CD4-positive, alpha-beta T cell (primary cell): ENCODE measurements at places on chromosomes 7 and 10.

GRCh38 chr10:70144372-70145110 lies 2.0 kb downstream of the TYSND1 start:
- DNase-seq = no peak

- no peak for DNase-seq
Observed at GRCh38 chr7:68491523-68492358, 1106.5 kb upstream of the AUTS2 start.

DNA sequence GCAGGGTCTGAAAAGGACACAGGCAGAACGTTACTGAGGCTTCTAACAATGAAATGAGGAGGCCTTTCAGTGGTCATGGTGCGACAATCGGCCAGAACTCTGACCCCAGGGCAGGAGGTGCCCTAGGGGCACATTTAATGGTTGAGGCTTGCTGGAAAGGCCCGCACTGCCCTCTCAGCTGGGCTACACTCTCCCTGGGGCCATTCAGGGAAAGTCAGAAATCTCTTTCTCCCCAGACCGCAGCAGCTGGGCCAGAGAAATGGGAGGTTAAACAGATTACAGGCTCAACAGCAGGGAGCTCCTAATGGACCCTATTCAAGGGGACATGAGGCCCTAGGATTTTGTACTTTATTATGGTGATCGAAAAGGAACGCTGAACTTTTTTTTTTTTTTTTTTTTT lies 85.6 kb upstream of the FGFR2 start:
- DNase-seq = no peak

GRCh38 chr7:79930604-79931003 lies 204.0 kb upstream of the GNAI1 start:
- DNase-seq = no peak

- no peak for DNase-seq
Observed at GRCh38 chr7:2572101-2572842, 13.5 kb downstream of the IQCE start.

DNA sequence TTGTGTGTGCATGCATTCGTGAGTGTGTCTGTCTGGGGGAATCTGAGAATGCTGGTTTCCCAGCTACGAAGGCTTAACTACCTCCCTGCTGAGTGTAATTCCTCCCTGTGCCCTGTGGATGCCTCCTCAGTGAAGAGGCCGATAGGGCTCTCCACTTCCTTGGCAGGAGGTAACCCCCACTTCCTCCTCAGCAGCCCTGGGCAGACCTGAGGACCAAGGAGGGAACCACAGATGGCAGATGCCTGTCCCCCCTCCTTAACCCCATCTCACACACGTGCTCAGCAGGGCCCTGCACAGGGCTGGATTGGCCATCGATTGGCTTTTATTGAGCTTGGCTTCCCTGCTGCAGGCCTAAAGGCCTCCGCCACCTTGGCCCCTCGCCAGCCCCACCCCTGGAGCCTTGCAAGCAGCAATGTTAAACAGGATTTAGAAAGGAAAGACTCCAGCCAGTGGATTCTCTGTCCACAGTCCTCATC lies 45.6 kb upstream of the LRRC4 start:
- DNase-seq = no peak

DNA sequence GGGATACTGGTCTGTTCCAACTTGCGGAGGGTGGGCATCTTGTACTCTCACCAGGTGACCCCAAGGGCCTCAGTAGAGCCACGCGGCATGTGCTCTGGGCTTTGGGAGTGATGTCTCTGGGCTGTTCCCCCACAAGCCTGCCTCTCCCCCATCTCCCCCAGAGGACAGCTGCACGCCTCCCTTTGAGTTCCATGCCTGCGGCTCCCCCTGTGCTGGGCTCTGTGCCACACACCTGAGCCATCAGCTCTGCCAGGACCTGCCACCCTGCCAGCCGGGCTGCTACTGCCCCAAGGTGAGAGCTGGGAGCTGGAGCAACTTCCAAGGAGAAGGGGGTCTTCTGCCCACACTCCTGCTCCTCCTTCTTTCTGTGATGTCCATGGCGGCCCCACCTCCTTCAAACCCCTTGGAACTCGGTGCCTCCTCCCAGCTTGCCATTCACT lies 15.0 kb upstream of the ZNF862 start:
- DNase-seq = no peak

DNA sequence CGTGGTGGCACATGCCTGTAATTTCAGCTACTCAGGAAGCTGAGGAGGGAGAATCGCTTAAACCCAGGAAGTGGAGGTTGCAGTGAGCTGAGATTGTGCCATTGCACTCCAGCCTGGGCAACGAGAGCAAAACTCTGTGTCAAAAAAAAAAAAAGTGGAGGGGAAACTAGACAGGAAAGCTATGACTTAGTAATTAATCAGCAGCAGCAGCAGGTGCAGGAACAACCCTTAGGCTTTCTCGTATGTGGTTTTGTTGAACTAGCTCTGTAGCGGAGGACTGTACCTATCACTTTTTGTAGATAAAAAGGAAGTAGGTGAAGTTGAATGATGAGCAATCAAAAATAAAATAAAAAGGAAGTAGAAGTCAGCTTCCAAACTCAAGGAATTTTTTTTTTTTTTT lies 76.9 kb upstream of the KMT2C start:
- DNase-seq = peak; percentile 49

- no peak for DNase-seq
Observed at GRCh38 chr10:126581648-126582046, 88.8 kb downstream of the C10orf90 start.

DNA sequence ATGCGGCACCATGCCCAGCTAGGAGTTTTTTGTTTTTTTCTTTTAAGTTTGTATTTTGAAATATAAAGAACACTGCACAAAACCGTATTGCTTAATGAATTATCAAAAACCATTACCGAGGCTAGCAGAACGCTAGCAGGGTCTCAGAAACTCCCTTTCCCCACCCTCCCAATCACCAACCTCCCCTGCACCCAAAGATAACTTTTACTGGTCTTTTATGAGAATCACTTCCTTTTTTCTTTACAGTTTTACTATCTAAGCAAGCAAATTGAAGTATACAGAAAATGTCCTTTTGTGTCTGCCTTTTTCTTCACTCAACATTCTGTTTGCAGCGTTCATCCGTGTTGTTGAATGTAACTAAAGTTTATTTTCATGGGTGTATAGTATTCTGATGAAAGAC lies 13.4 kb downstream of the HIP1 start:
- DNase-seq = no peak

DNA sequence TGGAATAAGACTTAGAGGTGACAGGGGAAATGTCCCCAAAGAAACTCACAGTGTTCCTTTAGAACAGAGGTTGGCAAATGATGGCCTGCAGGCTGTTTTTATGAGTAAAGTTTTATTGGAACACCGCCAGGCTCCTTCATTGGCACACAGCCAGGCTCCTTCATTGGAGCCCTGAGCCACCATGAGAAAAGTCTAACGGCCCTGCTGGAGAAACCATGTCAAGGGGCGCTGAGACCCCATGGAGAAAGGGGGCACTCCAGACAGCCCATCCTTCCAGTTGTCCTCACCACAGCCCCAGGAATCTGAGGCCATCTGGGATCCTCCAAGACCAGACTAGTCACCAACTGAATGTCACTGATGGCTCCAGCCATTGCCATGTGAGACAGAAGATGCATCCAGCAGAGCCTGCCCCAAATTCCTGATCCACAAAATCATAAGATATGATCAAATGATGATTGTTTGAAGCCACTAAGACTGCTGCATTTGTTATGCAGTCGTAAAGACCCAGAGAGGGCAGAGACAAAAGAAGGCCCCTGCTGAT lies 88.2 kb upstream of the GPR26 start:
- no peak for DNase-seq

DNA sequence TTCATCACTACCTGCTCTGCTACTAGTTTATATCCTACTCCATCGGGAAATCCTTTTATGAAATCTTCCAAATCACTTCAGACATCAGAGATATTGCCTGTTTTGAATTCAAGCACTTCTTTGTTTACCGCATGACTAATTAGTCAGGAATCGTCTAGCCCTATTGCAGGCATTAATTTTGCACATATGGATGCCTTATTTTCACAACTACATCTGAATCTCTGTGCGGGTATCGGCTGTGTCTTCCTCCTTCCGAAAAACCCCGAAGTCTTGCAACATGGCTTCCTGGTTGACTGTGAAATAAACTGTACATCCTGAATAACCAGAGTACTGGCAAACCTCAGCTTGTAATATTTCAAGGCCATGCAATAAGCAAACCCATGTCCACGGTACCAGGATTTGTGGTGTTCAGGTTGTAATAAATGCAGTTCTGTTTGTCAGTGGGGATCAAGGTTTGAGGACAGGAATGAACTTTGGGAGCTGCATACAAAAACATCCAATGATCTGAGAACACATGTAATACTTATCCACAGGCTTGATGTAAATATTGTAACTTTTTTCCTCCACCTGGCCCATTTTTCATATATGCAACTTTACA lies 642.1 kb downstream of the PARD3 start:
- DNase-seq = peak; percentile 8

DNA sequence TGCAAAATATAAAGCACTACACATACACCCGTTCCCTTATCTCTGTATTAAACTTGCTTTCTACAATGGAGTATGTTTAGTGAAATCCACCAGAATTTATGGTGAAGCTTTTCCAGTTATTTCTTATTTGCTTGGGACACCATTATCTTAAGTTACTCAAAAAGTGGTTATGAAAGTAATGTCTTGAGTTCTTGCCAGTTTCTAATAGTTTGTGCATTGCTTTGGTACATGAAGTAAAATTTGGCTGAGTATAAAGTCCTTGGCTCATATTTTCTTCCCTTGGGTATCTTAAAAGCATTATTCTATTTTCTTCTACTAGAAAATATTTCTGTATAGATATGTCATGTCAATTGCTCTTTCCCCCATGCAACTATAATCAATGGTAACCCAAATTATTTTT lies 85.2 kb downstream of the POLR1F start:
- no peak for DNase-seq

- no peak for DNase-seq
Observed at GRCh38 chr10:1596482-1597099, 140.7 kb downstream of the ADARB2 start.

GRCh38 chr7:24325708-24326107 lies 41.7 kb downstream of the NPY start:
- no peak for DNase-seq

DNA sequence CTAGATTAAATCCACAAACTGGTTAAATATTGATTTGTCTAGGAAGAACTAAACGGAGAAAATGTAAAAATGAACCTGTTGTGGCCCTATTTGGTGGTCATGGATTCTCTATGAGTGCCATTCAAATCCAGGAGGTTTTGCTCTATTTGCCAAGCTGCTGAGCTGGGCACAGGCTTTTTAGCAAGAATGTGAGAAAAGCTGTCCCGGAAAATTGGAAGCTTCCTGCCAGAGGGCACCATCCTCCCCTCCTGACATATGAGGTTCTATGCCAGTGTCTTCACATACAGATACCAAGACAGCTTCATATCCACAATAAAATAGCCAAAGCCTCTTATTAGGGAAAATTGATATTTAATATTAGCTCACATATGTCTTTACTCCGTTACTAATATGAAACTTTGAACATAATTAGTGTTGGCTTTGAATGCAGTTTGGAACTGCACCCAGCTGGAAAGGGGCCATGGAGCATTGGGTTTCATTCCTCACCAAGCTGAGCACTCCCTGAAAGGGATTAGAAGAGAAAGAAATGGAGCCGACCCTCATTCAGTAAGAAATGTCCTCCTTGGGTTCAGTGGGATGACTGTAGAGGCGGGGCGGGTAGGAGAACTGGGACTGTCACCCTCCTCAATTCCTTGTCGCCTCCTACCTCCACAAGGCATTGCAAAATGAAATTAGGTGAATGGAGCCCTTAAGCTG lies 47.8 kb downstream of the NRCAM start:
- DNase-seq = no peak

GRCh38 chr7:139626817-139627216 lies 103.3 kb downstream of the CLEC2L start:
- peak; percentile 29 for DNase-seq

GRCh38 chr10:124534231-124534798 lies 72.7 kb downstream of the LHPP start:
- DNase-seq = no peak

DNA sequence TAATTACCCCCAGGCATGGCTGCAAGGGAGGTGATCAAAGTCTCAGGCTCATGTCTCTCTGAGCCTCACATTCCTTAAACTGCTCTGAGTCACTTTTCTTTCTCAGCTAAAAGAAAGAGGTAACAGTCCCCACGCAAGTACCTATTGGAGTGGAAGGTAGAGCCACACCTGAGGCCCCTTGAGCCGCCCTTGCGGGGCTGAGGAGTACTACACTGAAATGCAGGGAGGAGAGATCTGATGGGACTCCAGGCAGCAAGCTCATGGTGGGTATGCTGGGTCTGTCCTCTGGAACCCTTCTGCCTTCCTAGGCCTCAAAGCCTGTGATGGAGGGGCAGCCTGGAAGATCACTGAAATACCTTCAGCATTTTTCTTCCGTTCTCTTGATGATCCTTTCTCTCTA lies 960.0 kb downstream of the DNAJB9 start:
- DNase-seq = no peak

DNA sequence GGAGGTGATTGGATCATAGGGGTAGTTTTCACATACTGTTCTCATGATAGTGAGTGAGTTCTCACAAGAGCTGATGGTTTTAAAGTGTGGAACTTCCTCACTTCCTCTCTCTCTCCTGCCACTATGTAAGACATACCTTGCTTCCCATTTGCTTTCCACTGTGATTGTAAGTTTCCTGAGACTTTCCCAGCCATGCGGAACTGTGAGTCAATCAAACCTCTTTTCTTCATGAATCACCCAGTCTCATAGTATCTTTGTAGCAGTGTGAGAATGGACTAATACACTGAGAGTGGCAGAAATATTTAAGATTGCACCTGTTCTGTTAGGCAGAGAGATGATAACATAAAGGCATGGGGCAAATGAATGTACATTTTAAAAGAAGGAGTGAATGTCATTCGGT lies 507.8 kb downstream of the SORCS3 start:
- DNase-seq = no peak

GRCh38 chr10:124032971-124033886 lies 60.2 kb downstream of the CHST15 start:
- no peak for DNase-seq

GRCh38 chr10:92627845-92628480 lies 35.0 kb downstream of the KIF11 start:
- DNase-seq = no peak

- DNase-seq = no peak
Observed at GRCh38 chr10:104548090-104548489, 93.0 kb upstream of the SORCS3 start.

GRCh38 chr10:75950307-75950706 lies 518.9 kb downstream of the LRMDA start:
- no peak for DNase-seq

DNA sequence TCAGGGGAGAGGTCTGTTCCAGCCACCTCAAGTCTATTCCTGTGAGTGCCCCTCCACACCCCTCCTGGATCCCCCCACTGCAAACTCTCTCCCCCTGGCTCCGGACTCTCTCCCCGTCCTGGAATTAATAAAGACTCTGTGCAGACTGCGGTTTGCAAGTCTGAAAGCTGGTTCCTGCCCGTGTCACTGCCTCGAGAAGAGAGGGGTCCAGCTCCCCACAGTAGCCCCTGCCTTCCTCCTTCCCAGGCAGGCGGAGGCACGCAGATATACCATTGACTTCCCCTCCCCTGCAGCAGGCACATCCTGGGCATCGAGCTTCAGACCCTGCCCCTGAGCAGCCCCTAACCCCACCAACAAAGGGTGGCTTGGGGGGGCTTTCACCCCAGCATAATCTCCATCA lies 2.2 kb upstream of the ELN start:
- DNase-seq = no peak
